ENCODE measurements at places on chromosomes 2 and 18. TPM values are rescaled to one million over a fixed set of nuclear protein-coding genes. Genes with fewer than 3 reads are reported as not detected.

GRCh38 chr18:51824746-51825145 lies 515.3 kb upstream of the DCC start:
- no peak overlapping the region for H3K4me3 ChIP-seq
- H3K27me3 ChIP-seq: no peaks in the 10 kb centered on the region
- H3K27ac ChIP-seq: no peak overlapping the region
- DNase-seq: no peak

GRCh38 chr2:178882666-178883440 lies 75.6 kb upstream of the TTN start:
- no peak overlapping the region for H3K4me3 ChIP-seq
- peaks cover 5% of the 10 kb centered on the region for H3K36me3 ChIP-seq
- no peak overlapping the region for H3K27ac ChIP-seq
- no peak for DNase-seq
- H3K4me1 ChIP-seq: no peaks in the 10 kb centered on the region

GRCh38 chr2:203706403-203706802 lies at the start of gene CD28:
Gene CD28 (plus strand): TSS chr2:203706639. CDS start chr2:203706697, 58 bp downstream.
- H3K4me1 ChIP-seq: peaks cover 44% of the 10 kb centered on the region
- peak within 1 kb of the TSS; percentile 84 for H3K4me3 ChIP-seq
- H3K27me3 ChIP-seq: no peaks in the 10 kb centered on the region
- peaks cover 48% of the 10 kb centered on the region for H3K36me3 ChIP-seq
- DNase-seq: peak; percentile 95
- peak within 1 kb of the TSS; percentile 100 for H3K27ac ChIP-seq

GRCh38 chr2:6960659-6961058 lies 43.4 kb downstream of the RNF144A start:
- no peaks in the 10 kb centered on the region for H3K27me3 ChIP-seq
- H3K27ac ChIP-seq: no peak overlapping the region
- no peak overlapping the region for H3K4me3 ChIP-seq
- peaks cover 38% of the 10 kb centered on the region for H3K4me1 ChIP-seq

- peaks cover 3% of the 10 kb centered on the region for H3K4me1 ChIP-seq
- H3K4me3 ChIP-seq: no peak overlapping the region
- no peak overlapping the region for H3K27ac ChIP-seq
Measured at GRCh38 chr2:230130668-230131364, 62.1 kb upstream of the SLC16A14 start.

GRCh38 chr2:164079258-164079657 lies 343.4 kb upstream of the FIGN start:
- no peaks in the 10 kb centered on the region for H3K27me3 ChIP-seq
- H3K27ac ChIP-seq: no peak overlapping the region
- no peak for DNase-seq

GRCh38 chr2:187233811-187234210 lies 214.2 kb downstream of the CALCRL start:
- no peak for DNase-seq
- no peak overlapping the region for H3K27ac ChIP-seq
- no peaks in the 10 kb centered on the region for H3K36me3 ChIP-seq
- H3K4me1 ChIP-seq: no peaks in the 10 kb centered on the region
- peaks cover 2% of the 10 kb centered on the region for H3K27me3 ChIP-seq

DNA sequence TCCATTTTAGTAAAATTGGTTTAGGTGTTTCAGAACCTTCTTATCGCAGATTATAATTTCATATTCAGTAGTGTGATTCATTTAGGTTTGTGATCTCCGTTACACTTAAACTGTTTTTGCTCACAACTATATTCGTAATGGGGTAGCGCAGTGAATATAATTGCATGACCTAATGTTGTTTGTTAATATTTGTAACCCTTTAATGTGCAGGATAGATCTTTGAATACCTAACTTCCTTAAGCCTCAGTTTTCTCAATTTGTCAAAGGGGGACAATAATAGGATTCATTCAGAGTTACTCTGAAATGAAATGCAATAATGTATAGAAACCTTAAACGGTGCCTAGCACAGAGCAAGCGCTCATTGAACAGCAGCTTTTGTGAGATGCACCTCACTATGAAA lies 558 bp upstream of the ZDBF2 start:
- H3K4me3 ChIP-seq: peak overlapping the region; percentile 84
- no peak for DNase-seq
- H3K36me3 ChIP-seq: no peaks in the 10 kb centered on the region

DNA sequence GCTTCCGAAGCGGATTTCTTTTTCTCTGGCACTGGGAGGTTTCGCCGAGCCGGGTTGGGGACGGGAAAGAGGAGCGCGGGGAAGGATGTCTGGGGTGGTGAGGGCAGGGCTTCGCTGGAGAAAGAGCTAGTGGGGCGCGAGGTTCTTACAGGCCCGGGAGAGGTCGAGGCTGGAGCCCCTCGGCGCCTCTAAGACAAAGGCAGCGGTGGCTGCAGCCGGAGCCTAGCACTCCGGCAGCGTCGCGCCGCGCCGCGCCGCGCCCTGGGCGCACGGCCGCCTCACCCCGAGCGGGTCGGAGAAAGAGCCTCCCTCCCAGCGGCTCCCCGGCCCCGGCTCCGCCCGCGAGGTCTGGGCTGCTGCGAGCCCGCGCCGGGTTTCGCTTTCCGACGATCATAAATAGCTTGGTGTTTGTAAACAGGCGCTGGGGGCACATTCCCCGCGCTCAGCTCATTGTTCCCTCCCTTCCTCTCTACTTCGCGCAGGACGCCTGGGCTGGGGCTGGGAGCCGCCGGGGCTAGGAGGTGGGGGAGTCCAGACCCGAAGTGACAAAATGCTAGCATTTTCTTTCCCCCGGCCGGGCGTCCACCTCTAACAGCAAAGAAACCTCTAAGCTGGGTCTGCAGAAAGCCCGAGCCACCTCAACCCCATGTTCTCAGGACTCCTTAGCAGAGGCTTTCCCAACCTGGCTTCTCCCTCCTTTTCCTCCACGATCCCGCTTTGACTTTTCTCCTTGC lies 813 bp upstream of the MEIS1 start:
- peak; percentile 36 for DNase-seq
- H3K27me3 ChIP-seq: peaks cover 71% of the 10 kb centered on the region
- no peak overlapping the region for H3K27ac ChIP-seq
- H3K36me3 ChIP-seq: no peaks in the 10 kb centered on the region

GRCh38 chr2:32168513-32168912 lies 2.8 kb downstream of the SLC30A6 start:
- no peak for DNase-seq
- no peak overlapping the region for H3K4me3 ChIP-seq
- H3K36me3 ChIP-seq: peaks cover 38% of the 10 kb centered on the region
- H3K4me1 ChIP-seq: peaks cover 39% of the 10 kb centered on the region

The FTCDNL1 gene
- total RNA-seq: 3.8 TPM

The LCT gene
- total RNA-seq: 0.16 TPM

The FAM237A gene
- total RNA-seq: not detected

The SERPINB4 gene
- total RNA-seq: not detected

Data from activated CD4-positive, alpha-beta T cell treated with anti-CD3 and anti-CD28 coated beads for 36 hours (primary cell).